ENCODE measurements at places on chromosomes 3 and 15.

DNA sequence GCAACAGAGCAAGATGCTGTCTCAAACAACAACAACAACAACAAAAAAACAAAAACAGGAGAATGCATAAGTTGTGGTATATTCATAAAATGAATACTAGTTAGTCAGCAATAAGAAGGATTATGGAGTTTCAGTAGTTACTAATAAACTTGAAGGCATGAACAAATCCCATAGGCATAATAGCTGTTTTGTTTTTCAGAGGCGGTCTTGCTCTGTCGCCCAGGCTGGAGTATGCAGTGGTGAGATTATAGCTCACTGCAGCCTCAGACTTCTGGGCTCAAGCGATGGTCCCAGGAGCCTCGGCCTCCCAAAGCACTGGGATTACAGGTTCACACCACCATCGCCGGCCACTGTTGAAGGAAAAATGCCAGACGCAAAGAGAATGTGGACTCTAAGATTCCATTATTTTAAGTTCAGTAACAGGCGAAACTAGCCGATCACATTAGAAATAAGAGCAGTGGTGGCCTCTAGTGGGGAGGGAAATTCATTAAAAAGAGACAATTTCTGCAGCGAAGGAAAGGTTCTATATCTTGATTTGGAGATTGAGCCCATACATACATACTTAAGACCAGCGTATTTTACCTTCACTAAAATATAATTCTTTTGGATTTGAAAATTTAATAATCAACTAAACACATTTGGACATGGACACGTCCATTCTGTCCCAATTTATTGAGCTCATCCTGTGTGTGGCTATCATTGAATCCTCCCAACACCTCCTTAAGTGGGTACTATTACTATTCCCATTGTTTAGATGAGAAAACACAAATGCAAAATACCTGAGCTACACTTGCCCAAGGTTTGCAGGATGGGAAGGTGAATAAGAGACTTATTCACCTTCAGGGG lies 27.4 kb upstream of the HDAC11 start:
- peak; percentile 60 for DNase-seq

GRCh38 chr3:88195951-88196434 lies 46.2 kb downstream of the C3orf38 start:
- DNase-seq: peak; percentile 27

GRCh38 chr3:158773845-158774830 lies 27.7 kb upstream of the MFSD1 start:
- no peak for DNase-seq

DNA sequence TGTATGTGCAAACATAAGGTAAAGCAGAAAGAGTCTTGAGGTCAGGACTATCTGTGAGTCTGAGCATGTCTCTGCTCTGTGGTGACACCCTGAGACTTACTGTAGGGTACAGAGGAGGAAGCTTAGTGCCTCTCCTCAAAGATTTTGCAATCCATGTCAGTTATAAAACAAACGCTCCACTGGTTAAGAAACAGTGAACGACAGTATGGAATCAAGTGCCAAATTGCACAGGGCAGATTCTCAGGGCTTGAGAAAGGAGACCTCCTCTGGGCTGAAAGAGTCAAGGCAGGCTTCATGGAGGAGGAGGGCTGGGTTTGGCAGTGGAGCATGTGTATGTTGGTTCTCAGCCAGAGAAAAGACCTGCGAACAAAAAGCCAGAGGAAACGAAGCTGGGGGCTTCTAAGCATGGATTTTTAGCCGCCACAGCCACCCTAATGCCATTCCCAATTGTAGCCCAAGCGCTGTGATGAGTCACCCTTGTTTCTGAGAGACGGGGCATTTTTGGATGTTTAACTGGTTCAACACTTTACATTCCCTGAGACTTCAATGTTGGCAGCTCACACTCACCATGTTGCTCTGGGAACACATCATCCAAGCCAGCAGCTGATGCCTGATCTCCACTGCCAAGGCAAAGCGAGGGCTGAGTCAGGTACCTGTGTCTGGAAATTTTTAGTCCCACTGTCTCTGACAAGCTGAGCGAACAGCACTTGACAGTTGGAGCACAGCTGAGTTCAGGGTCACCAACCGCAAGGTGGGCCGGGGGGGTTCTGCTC lies 3.4 kb upstream of the DGKG start:
- no peak for DNase-seq

DNA sequence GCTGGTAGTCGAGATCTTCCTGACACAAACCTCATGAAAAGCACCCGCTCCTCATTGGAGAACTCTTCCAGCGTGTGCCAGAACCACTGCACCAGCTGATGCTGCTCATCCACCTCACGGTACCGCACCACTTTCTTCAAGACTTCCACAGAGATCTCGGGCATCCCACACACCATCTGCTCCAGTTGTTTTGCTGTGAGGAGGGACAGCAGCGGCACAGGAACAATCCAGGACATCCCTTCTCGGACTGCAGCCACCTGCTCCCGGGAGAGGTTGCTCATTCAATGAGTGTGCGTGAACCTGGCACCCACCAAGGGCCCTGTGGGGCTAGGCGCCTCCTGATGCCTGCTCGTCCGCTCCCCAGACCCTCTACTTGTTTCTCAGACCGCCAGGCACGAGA lies 15.1 kb downstream of the FBXL22 start:
- no peak for DNase-seq

DNA sequence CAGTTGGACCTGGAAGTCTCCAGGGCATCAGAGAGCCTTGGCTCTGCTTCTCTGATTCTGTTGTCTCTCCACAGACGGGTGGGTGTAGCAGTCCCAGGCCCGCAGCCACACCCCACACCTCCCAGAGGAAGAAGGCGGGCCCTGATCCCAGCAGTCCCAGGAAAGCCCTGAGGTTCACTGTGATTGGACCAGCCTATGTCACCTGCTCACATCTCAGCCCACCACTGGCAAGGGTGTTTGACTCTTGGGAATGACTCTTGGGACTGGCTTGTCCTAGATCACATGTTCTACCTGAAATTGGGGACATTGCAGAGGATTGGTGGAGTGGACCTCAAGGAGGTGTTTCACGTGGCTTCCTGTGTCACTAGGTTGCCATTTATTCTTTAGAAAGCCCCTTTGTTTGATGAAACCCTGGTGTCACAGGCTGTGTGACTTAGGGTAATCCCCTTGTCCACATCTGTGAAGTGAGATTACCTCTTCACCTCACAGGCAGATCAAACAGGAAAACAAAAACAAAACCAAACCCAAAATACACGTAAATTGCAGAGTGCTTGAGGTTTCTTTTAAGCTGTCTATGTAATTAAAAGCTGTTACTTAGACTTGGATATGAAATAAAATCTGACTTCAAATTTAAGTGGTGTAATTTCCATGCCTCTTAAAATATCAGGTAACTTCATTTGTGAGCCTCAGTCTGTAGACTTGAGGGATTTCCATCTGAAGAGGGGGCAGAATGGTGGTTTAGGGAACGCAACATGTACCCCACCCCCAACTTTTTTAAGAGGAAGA lies 26.7 kb downstream of the FLNB start:
- DNase-seq: peak; percentile 83

DNA sequence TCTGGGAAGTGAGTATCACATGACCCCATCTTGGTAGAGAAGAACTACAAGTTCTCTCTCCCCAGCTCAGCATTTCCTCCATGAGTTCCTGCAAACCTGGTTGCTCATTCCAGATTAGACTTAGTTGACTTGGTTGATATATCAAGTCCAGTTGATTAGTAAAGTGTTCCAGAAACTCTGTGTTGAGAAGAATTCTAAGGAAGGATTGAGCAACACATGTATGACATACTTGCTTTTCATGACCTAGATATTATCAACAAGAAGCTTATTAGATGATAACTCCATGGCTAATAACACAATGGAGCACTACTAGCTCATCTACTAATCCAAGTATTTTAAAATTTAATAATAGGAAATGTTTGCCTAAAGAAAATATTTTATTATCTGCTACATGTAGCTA lies 6.4 kb upstream of the EID1 start:
- no peak for DNase-seq

- no peak for DNase-seq
Observed at GRCh38 chr3:176692199-176692965, 504.9 kb downstream of the TBL1XR1 start.

GRCh38 chr3:141152130-141152529 lies 79.5 kb upstream of the PXYLP1 start:
- no peak for DNase-seq

GRCh38 chr3:10956986-10957385 lies 35.6 kb upstream of the SLC6A1 start:
- DNase-seq: no peak

- no peak for DNase-seq
Observed at GRCh38 chr3:139718415-139718814, 40.6 kb upstream of the NMNAT3 start.

DNA sequence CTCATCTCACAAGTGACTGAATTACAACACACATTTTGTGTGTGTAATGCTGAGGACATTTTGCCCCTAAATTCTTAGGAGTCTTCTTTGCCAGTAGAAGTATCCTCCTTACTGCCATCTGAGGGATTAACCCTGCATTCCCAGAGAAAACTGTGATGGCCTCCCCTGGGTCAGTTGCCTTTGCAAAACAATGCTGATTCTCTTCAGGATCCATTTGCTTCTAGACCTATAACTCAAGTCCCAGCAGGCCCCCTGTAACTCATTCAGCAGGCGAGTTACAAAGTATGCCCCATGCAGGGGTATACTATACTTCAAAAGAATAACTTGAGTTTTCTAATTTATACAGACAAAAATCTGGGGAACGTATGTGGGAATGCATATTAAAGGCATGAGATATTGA lies 6.6 kb upstream of the MCF2L2 start:
- no peak for DNase-seq

- DNase-seq: peak; percentile 79
Observed at GRCh38 chr3:133442518-133442917, 42.7 kb downstream of the BFSP2 start.

DNA sequence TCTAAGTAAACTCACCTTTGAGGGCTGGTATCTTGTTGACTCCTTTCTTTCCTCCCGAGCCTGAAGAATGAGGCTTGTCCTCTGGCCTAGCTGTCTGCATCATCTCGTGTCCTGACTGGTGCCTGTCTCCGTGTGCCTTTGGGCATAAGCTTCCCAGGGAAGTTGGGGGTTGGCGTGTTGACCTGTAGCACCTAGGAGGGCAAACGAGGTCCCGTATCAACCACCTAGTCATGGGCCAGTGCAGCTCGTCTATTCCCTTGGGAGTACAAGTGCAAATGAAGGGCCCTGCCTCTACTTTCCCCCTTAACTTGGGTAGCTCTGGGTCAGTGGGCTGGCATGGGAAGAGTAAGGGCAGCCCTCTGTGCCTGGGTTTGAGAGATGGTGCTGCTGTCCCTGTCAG lies 8.7 kb downstream of the TEX264 start:
- no peak for DNase-seq

DNA sequence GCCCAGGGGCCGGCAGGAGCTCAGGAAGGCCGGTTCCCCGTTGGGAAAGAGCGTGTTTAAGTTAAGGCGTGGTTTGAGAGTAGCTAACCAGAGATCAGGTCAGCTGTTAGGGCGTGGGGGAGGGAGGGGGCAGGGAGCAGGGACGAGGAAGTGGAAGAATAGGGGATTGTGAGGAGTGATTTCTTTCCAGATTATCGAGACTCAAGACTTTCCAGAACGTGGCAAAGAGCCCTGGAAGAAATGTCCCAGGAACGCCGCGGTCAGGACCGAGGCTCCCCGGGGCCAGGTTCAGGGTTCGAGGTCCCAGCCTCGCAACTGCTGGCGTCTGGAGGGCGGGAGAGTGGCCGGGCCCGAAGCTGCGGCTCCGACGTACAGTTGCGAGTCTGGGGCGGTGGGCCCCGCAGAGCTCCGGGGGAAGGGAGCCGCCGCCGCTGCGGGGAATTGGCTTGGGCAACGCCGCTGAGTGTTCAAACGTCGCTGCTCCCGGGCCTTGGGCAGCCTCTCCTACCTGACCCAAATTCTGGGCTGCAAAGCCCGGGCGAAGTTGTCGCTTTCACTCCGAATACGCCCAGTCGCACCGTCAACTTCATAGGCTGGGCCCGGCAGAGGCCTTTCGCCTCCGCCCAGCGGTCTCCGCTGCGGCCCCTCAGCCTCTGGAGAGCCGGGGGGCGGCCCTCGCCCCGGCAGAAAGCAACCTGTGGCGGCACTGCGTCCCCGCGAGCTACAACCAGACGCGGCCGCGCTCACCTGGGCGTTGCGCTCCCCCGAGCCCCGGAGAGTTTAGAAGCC lies 9.5 kb downstream of the ISL2 start:
- no peak for DNase-seq

- DNase-seq: no peak
Observed at GRCh38 chr3:127078626-127079025, 95.7 kb downstream of the PLXNA1 start.

Data from activated CD4-positive, alpha-beta T cell treated with anti-CD3 and anti-CD28 coated beads, Interleukin-2, amount 50 U/mL, for 16 hours (primary cell).